ENCODE measurements at places on chromosomes 6 and 20.

DNA sequence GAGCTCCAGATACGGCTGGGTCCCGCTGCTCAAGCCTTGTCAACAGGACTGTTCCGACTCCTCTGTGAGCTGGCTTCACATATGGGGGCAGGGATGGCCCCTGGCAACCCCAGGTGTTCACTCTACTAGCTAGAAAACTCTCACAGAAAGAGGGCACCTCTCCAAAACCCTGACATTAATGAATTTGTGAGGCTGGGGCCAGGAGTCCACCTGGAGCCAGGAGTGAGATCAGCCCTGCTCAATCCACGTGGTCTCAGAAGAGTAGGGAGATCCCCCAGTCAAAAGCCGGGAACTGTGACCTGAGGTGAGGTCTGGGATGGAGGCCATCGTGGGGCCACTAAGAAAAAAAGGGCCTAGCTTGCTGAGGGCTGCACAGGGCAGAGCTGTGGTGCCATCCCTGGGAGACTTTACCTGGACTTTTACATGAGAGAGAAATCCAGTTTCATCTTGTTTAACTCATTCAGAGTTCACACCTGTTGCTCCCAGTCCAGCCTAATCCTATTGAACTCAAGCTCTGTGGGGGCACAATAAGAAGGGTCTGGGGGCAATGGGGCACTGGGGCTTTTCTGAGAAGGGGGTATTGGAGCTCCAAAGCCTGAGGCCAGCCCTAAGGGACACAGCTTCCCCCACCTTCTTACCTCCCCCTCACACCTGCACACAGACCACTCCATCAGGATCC, 144.3 kb upstream of the MLN start:
- no peak for DNase-seq

- no peak for DNase-seq
Observed at GRCh38 chr20:7966176-7966575, 25.9 kb upstream of the HAO1 start.

DNA sequence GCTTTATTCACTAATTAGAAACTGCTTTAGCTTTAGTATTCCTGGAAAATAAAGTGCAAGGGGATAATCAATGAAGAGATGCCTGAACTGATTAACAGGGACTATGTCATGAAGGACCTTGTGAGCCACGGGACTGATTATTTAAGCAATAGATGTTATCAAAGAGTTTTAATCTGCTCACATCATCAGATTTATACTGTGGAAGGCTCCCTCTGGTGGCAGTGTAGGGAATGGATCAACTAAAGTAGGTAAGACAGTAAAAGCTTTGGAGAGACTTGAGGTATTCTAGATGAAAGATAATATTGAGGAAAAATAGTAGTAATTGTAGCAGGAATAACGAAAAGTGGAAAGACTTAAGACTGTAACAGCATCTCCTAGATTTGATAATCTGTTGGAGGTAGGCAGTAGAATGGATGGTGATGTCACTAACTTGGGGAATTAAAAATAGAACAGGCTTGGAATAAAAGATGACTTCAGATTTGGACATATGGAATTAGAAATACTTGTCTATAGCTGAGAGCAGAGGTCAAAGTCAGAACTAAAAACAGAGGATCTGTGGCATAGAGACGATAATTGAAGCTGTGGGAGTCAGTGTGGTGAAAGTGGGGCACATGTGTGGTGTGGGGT, 80.3 kb upstream of the HTR1E start:
- DNase-seq = no peak

DNA sequence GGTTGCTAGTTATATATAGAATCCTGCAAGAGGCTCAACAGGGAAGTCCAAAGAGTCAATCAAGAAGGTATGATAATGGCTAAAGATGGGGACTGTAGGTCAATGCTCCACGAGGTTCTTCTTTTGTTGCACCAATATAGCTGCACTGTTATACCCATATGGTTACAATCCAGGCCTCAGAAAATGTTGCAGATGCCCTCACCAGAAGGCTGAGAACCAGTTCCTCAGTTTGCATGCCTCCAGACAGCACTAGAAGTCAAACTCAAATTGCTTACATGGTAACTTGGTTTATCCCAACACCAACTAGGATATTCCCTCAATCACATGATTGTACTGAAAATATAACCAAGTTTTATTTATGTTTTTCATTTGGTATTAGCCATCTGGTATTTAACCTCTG, 12.1 kb downstream of the EEF1A1 start:
- DNase-seq = no peak

- DNase-seq = no peak
Observed at GRCh38 chr6:149862922-149863697, 1.0 kb downstream of the LRP11 start.

DNA sequence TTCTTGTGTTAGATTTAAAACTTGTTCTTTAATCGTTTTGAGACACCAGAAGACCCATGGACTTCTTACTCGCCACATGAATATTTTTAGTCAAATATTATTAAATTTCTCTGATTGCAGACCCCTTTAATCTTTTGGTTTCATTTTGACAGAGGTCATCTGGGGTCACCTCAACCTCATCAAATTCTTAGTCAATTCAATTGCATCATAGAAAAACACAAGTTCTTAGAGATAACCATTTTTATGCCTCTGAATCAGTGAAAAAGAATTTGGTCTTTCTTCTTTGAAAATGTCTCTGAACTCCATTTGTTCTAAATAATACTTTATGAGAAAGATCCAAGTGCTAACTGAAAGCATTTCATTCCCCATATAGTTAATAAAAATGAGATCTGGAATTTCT, 55.2 kb upstream of the CBLN4 start:
- no peak for DNase-seq
